GM23248 (cell line): ENCODE measurements at places on chromosomes 4 and X.
A peak's percentile ranks its signal among the peaks of the same experiment; 100 is the strongest.

DNA sequence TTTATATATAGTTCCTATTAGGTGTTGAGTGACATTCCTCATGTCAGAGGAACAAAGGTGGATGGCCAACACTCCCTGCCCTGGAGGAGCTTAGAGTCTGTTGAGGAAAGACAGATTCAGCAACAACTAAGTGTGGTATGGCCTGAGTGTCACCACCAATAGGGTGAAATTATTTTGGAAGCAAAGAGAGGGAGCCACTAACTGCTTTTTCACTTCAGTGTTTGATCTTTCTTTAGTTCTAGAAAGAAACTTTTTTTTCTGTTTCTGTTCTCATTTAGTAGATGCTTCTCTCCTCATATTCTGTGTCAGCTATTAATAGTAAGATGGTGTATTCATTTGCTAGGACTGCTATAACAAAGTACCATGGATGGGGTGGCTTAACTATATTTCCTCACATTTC is 81.5 kb downstream of the ARX start:
- DNase-seq = no peak

DNA sequence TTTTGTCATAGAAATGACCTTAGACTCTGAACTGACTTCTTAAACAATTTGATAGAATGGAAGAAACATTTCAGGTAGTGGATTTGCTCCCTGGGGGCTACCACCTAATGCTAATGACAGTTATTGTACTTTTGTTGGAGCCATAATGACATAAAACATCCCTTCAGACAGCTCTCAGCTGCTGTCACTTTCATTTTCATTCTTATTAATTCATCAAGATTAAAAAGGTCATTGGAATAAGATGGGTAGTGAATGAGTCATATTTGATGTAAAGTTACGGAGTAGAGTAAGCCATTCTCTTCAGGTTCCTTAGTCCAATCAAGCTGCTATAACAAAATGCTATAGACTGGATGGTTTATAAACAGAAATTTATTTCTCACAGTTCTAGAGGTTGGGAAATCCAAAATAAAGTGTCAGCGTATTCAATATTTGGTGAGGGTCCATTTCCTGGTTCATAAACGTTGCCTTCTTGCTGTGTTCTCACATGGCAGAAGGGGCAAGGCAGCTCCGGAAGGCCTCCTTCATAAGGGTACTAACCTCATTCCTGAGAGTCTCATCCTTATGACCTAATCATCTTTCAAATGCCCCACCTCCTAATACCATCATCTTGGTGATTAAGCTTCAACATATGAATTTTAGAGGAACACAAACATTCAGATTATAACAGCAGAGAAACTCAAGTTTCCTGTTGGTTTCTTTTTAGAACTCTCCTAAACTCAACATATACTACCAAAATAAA is 268.5 kb downstream of the ARAP2 start:
- DNase-seq = no peak

DNA sequence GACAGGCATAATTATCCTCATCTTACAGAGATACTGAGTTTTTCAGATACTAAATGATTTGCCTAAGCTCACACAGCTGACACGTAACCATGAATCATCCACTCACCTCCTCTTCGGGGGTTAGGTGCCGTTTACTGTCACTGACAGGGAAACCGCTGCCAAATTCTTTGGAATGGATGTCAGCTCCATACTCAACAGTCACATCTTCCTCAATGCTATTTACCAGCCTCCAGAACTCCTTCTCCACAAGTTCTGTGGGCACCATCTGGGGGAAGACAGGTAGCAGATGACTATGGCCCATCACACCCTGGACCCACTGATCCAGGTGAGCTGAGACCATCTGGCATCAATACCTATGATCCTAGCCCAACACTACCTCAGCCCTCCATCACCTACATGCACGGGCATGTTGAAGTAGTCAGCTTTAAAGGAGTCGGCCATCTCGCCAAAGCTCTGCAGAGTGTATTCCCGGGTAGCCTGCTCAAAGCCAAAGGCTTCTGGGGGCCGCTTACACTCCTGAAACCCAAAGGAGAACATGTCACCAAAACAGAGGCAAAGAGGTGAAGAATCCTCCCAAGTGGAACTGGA is 13.5 kb downstream of the KDM5C start:
- DNase-seq = peak; percentile 65

DNA sequence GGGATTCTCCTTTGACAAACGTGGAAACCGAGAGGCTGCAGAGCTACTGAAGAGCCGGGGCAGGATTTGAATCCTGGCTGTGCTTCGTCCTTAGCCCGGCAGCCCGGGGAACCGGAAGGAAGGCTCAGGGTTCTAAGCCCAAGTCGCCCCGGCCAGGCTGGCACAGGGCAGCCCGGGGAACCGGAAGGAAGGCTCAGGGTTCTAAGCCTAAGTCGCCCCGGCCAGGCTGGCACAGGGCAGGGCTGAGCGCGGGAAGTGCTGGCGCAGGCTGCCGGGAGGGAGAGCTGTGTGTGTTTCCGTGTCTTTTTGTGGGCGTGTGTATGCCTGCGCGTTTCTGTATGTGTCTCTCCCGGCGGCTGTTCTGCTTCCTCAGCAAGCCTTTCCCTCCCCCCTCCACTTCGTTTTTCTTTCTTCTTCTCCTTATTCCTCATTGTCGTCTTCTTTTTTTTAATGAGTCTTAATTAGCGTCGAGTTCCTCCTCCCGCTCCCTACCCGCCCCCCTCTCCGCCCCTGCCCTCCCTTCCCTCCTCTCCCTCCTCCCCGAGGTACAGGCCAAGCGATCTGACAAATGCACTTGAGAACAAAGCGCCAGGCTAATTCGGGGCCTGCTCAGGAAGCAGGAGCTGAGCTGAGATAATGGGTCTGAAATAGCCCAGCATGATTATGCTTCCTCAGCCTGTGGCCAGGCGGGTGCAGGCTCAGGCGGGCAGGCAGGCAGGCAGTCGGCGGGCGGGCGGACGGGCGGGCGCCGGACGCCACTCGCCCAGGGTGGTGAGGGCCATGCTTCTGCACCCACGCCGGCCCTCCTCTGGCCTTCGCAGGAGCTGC is 65.9 kb downstream of the EFNB1 start:
- DNase-seq = peak; percentile 61

DNA sequence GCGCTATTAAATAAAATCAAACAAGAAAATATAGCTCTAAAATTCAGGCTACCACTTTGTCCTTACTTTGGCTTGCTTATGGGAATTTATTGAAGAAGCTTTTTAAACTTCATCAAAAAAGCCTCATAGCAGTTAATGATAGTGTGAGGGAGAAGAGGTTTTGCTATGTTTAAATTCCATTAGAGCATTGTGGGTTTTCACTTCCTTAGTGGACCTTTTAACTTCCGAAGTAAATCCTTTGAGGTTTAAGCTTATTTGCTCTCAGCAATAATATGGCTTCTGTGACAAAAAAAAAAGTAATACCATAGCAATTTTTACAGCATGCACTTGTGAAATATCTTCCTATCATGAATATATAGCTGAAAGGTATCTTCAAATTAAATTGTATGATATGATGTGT is 120.2 kb upstream of the NDST4 start:
- no peak for DNase-seq

DNA sequence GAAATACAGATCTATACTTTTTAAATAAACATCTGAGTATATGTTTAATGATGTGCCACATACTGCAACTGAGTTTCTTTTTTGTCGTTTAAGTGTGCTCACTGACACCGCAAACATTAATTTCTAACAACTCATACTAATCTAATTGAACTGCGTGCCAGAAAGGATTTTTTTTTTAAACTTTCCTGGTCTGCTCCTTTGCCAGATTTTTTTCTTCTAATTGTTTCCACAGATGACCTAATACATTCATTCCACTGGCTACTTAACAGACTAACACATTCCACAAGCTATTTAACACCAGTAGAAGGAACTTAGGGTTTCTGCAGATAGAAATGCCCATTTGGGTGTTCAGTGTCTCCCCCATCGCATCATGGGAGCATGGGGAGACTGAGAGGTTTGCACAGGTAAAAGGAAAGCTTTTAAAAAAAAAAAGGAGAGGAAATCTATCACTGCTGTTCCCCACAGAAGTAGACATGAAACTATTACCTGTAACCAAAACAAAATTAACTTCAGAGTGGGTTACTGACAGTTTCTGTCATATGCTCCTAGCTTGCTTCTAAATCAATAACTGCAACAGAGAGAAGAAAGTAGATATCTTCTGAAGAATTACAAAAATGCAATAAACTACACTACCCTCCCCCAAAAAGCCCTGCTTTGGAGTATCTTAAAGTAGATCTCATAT is 31.6 kb downstream of the SH3KBP1 start:
- peak; percentile 57 for DNase-seq

- no peak for DNase-seq
Measured at GRCh38 chrX:132001127-132001526, 22.0 kb upstream of the STK26 start.

DNA sequence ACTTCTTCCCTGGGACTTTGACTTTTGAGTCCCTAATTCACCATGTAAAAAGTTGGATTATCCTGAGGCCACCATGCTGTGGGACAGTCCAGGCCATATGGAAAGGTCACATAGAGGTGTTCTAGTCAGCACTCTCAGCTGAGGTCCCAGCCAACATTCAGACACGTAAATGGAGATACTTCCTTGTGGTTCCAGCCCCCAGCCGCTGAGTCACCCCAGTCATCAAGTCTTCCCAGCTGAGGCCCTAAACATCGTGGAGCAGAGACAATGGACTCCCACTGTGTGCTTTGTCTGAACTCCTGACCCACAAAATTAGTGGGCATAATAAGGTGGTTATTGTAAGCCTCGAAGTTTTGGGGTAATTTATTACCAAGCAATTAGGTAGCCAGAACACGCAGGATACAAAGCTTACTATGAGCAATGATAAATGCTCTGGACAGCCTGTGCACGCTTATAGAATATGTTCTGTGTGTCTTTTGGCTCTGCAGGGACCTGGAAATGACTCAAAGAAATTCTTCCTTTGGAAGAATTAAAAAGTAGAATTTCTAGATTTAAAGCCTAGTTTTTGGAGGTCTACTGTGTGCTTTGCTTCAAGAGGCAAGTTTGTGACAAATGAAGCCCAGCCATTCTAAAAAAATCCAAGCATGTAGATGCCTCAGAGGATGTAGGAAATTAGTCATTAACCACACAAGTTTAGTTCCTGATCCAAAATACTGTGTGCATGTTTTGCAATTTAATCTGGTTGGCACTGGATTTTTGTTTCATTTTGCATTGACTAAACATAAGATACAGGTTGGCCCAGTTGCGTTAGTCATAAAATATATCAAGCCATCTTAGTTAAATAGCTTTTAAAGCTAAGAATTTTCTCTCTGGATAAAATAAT is 33.2 kb upstream of the SLC9A7 start:
- peak; percentile 89 for DNase-seq

DNA sequence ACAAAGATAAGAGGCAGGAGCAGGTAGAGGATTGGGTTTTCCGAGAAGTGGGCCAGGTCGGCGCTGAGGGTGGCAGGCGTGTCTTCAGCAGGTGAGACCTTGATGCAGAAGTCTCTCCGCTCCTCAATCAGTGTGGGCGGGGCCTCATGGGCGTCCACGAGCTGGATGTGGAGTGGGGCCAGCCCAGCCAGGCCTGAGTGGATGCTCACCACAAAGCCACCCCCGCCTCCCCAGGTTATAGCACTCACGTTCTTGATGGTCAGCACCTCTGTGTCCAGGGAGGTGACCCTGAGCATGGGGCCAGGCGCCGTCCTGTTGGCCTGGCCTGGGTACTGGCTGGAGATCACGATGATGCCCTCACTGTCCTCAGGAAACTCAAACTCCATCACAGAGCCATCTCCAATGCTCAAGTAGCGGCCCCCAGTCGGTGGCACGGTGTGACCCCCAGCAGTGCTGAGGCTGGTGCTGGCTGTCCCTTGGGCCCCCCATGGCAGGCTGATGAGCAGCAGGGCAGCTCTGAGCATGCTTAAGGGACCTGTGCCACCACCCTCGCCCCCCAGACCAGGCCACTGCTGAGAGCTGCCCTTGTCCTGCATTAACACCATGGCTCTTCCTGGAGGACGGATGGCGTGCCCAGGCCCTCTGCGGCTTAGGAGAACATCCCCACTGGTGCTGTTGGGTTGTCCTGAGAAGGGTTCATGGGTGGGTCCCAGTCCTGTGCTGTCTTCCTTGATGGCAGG is 1.9 kb downstream of the SLC10A3 start:
- DNase-seq = no peak

- no peak for DNase-seq
Measured at GRCh38 chr4:99846891-99847290, 30.3 kb downstream of the DAPP1 start.

GRCh38 chr4:90727938-90728337 is 600.7 kb downstream of the CCSER1 start:
- DNase-seq = no peak

GRCh38 chrX:46991664-46992063 is 79.4 kb downstream of the JADE3 start:
- DNase-seq = no peak

- peak; percentile 57 for DNase-seq
Measured at GRCh38 chr4:173167758-173168395, 734 bp upstream of the GALNT7 start.

DNA sequence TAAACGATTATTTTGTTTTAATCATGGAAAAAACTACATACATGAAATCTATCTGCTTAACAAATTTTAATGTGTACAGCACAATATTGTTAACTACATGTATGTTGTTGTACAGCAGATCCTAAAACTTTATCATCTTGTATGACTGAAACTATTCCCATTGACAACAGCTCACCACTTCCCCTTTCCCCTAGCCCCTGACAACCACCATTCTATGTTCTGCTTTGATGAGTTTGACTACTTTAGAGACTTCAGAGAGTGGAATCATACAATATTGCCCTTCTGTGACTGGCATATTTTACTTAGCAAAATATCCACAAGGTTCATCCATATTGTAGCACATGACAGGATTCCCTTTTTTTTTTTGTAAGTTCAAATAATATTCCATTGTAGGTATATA is 185.9 kb downstream of the CFAP299 start:
- DNase-seq = no peak

- DNase-seq = peak; percentile 55
Measured at GRCh38 chr4:65007841-65008439, 598.7 kb upstream of the TECRL start.

DNA sequence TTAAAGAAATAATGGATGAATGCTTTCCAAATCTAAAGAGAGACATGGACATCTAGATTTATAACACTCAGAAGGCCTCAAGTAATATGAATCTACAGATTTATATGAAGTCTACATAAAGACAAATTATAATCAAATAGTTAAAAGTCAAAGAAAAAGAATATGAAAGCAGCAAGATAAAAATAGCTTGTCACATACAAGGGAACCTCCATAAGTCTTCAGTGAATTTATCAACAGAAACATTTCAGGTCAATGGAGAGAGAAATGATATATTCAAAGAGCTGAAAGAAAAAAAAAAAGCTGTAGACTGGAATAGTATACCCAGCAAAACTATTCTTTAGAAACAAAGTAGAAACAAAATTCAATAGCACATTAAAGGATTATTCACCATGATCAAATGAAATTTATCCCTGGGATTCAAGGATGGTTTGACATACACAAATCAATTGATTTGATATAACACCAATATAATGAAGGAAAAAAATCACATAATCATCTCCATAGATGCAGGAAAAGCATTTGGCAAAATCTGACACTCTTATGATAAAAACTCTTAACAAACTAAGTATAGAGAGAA is 346.6 kb upstream of the PABPC4L start:
- DNase-seq = no peak
